Mesothelial cell of epicardium (in vitro differentiated cells): ENCODE measurements at places on chromosomes 2 and 18. TPM values are rescaled to one million over a fixed set of nuclear protein-coding genes. Genes with fewer than 3 reads are reported as not detected.

DNA sequence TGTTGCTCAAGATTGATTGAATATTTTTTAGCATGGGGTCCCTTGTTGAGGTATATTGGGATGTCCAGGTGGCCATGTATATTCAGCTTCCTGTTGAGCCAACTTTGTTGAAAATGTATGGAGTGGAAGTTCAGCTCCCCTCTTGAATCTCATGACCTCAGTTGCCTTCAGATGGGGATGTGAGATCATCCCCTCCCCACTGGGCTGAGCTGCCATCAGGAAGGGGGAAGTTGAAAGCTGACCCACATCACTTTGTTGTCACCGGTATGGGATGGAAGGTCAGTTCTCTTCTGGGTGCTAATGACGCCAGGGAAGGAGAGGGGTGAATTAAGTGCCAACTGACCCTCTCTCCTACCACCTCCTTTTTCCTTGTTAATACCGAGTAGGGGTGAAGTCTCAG lies 33.9 kb downstream of the ACOXL start:
- no peak for DNase-seq
- H3K4me3 ChIP-seq: no peak overlapping the region
- H3K4me1 ChIP-seq: peaks cover 8% of the 10 kb centered on the region
- no peaks in the 10 kb centered on the region for H3K36me3 ChIP-seq
- peaks cover 60% of the 10 kb centered on the region for H3K27me3 ChIP-seq

DNA sequence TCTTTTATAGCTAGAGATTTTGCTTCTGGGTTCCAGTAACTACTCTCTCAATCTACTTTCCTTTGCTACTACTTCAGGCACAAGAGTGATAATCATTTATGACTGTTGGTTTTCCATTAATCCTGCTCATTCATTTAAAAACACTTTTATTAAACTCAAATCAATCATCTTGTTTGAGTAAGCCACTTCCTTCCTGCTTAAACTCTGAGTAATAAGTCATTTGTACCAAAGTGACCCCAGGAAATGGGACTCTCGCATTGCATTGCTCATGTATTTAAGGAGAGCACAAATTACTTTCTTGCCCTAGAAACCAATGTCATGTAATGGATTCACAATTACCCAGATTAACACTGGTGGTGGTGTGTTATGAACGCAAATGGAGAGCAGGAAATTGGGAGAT lies 270.7 kb upstream of the HNMT start:
- no peak for DNase-seq
- no peak overlapping the region for H3K27ac ChIP-seq
- H3K4me1 ChIP-seq: no peaks in the 10 kb centered on the region
- no peaks in the 10 kb centered on the region for H3K27me3 ChIP-seq

- H3K27ac ChIP-seq: no peak overlapping the region
- no peaks in the 10 kb centered on the region for H3K27me3 ChIP-seq
- DNase-seq: no peak
- peaks cover 52% of the 10 kb centered on the region for H3K36me3 ChIP-seq
- H3K4me3 ChIP-seq: no peak overlapping the region
- peaks cover 2% of the 10 kb centered on the region for H3K4me1 ChIP-seq
Observed at GRCh38 chr2:144411473-144411872, 108.4 kb downstream of the ZEB2 start.

DNA sequence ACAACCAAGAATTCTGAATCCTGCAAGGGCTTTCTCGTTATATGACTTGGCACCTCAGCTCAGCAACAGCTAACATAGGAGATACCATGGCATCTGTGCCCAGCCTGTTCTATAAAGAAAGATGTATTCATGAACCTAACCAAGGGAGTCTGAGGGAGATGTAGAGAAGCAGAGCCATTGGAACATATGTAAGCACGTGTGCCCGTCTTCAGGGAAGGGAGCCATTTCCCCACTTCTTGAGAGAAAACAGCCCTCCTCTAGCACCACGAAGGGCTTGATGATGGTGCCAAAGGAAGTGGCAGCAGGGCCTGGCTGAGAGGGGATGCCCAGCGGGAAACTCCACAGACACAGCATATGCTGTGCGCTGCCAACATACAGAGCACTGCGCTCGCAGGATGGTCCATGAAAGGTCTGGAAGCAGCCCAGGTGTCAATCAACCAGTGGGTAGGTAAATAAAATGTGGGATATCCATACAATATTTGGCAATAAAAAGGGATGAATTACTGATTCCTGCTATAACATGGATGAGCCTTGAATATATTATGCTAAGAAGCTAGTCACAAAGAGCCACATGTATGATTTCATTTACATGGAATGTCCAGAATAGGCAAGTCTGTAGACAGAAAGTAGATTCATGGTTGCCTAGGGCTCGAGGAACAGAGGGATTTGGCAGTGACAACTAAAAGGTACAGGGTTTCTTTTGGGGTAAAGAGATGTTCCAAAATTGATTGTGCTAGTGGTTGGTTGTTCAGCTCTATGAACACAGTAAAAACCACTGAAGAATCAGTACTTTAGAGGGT lies 16.1 kb downstream of the TMEM247 start:
- H3K27ac ChIP-seq: no peak overlapping the region
- peaks cover 22% of the 10 kb centered on the region for H3K27me3 ChIP-seq
- H3K4me3 ChIP-seq: no peak overlapping the region
- no peak for DNase-seq

GRCh38 chr2:181305301-181306123 lies 151.7 kb upstream of the ITGA4 start:
- no peak for DNase-seq
- H3K4me3 ChIP-seq: no peak overlapping the region
- H3K27ac ChIP-seq: no peak overlapping the region
- H3K36me3 ChIP-seq: no peaks in the 10 kb centered on the region
- no peaks in the 10 kb centered on the region for H3K27me3 ChIP-seq
- peaks cover 8% of the 10 kb centered on the region for H3K4me1 ChIP-seq

DNA sequence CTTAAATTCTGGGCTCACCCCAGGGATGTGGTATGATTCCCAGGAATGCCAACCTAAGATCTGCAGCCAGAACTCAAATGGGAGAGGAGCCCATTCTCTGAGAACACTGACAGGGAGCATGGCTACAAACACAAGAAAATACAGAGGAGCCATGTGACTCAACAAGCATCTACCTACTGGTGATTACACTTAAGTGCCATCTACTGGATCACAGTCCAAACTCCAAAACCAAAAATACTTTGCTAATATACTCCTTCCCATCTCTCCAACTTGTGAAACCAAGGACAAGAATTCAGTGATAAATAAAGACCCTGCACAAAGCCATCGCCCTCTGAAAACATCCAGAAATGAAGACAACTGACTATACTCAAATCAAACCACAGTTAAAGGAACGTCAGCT lies 116.9 kb downstream of the NR4A2 start:
- peaks cover 19% of the 10 kb centered on the region for H3K36me3 ChIP-seq
- H3K27ac ChIP-seq: peak overlapping the region; percentile 47
- peaks cover 7% of the 10 kb centered on the region for H3K4me1 ChIP-seq
- DNase-seq: no peak
- no peaks in the 10 kb centered on the region for H3K27me3 ChIP-seq

GRCh38 chr2:15787535-15788454 lies 152.6 kb upstream of the MYCN start:
- H3K27ac ChIP-seq: no peak overlapping the region
- no peaks in the 10 kb centered on the region for H3K36me3 ChIP-seq
- H3K4me3 ChIP-seq: no peak overlapping the region
- no peaks in the 10 kb centered on the region for H3K4me1 ChIP-seq
- peaks cover 4% of the 10 kb centered on the region for H3K27me3 ChIP-seq

DNA sequence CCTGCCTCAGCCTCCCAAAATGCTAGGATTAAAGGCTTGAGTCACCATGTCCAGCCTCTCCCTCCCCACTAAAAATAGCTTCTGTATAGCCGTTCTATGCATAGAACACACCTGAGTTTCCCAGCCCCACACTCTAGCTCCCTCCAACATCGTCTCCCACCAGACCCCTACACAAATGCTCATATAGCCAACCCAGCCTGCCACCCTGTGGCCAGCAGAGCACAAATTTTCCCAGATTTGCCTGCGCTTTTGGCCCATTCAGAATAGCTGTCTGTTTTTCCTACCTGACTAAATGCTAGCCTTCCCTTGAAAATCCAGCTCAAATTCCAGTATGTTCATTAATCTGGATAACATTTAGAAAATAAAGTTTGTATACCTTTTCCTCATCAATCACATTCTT lies 22.8 kb downstream of the TRABD2A start:
- H3K27ac ChIP-seq: no peak overlapping the region
- H3K4me3 ChIP-seq: no peak overlapping the region
- H3K27me3 ChIP-seq: peaks cover 66% of the 10 kb centered on the region

GRCh38 chr18:35158728-35159450 lies 81.9 kb upstream of the ZNF397 start:
- H3K27ac ChIP-seq: no peak overlapping the region
- no peak for DNase-seq
- peaks cover 14% of the 10 kb centered on the region for H3K27me3 ChIP-seq
- H3K4me3 ChIP-seq: no peak overlapping the region
- no peaks in the 10 kb centered on the region for H3K4me1 ChIP-seq

DNA sequence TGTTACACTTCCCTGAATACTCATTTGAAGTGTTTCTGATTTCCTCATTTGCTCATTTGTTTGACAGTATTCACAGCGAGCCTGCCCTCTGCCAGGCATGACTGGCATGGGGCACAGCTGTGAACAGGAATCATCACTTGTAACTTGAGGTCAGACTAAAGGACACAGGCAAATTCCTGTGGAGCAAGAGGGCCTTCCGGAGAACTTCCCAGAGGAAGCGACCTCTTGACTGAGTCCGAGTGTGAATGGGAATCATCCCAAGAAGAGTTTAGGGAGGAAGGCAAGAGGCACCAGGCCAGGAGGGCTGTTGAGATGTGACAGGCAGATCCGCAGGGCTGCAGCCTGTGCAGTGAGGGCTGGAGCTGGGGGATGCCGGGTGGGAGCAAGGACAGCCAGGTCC lies 45.4 kb downstream of the LIMS1 start:
- no peak for DNase-seq
- no peaks in the 10 kb centered on the region for H3K36me3 ChIP-seq
- no peak overlapping the region for H3K27ac ChIP-seq
- H3K4me1 ChIP-seq: peaks cover 19% of the 10 kb centered on the region
- H3K4me3 ChIP-seq: no peak overlapping the region

- no peaks in the 10 kb centered on the region for H3K27me3 ChIP-seq
- H3K36me3 ChIP-seq: no peaks in the 10 kb centered on the region
- DNase-seq: no peak
- H3K27ac ChIP-seq: no peak overlapping the region
- no peak overlapping the region for H3K4me3 ChIP-seq
Observed at GRCh38 chr2:212712991-212713390, 174.4 kb upstream of the ERBB4 start.

DNA sequence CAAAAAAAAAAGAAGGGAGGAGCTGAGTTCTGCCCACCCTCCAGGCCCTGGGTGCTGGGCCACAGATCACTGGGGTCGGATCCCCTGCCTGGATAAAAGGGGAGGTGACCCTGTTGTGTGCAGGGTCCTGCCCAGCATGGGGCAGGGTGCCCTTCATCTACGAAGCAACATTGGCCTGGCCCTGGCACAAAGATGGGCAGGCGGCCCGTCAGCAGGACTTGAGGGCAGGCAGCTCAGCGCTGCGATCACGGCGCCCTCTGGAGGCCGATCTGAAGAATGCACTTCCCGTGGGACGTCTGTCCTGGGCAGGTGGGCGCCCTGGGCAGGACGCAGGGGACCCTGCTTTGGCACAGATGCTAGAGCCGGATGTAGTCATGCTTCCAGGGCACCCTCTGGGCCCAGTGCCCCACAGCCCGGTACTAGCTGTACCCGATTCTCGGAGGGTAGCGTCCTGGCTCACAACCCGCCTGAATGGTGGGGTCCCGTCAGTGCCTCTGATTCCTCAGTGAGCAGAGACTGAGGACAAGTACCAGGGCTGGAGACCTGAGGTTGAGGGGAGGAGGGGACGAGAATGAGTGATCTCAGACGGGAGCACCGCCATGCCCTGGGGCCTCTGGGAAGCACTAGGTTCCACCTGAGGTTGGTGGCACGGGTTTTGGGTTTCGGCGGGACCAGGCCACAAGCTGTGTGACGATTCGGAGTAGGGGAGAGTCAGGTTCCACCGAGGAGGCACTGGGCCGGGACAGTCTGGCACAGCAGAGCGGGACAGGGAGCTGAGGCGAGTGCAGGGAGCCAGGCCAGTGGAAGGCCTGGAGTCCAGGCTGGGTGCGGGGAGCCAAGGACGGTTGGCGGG lies 18.0 kb downstream of the ARID5A start:
- no peak for DNase-seq
- no peaks in the 10 kb centered on the region for H3K36me3 ChIP-seq
- H3K27me3 ChIP-seq: no peaks in the 10 kb centered on the region
- no peak overlapping the region for H3K27ac ChIP-seq

DNA sequence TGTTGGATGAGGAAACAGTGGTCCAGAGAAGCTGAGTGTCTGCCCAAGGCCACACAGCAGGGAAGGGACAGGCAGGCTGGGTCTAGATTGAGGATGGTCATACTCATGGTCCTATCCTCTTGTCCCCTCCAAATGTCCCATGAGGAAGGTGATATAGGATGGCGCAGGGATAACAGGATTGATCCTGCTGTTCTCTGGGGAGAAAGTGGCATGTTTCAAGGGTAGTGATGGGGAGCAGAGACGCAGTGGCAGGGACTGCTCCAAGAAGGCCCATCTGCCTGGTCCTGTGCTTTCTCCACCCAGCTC lies 24.6 kb downstream of the HS1BP3 start:
- H3K4me1 ChIP-seq: no peaks in the 10 kb centered on the region
- H3K4me3 ChIP-seq: no peak overlapping the region
- no peak for DNase-seq
- no peak overlapping the region for H3K27ac ChIP-seq
- H3K27me3 ChIP-seq: no peaks in the 10 kb centered on the region

DNA sequence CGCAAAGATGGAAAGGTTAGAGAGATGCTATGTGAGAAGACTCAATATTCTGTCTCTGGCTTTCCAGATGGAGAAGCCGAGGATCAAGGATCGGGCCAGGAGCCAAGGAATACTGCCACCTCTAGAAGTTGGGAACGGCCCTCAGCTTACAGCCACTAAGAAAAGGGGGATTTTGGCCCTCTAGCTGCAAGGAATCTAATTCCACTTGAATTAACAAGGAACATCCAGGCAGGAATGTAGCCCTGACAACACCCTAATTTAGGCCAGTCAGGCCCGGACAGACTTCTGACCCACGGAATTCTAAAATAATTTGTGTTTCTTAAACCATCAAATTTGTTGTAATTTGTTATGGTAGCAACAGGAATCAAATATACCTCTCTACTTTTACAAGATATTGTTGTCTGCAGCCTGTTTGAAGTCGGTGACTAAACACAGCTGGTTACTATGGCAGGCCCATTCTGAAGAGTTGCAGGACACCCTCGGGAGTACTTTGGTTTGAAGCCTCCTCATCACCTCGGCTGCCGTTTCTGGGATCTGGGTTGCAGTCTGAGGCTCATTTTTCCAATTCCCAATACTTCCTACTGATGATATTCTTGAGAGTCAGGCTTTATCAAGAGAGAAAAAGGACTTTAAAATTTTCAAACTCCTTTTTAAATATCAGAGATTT lies 1131.2 kb downstream of the TSN start:
- H3K4me3 ChIP-seq: no peak overlapping the region
- no peaks in the 10 kb centered on the region for H3K36me3 ChIP-seq
- no peak for DNase-seq
- no peak overlapping the region for H3K27ac ChIP-seq
- peaks cover 4% of the 10 kb centered on the region for H3K27me3 ChIP-seq

- no peaks in the 10 kb centered on the region for H3K4me1 ChIP-seq
- H3K36me3 ChIP-seq: peaks cover 65% of the 10 kb centered on the region
- no peak overlapping the region for H3K4me3 ChIP-seq
- H3K27me3 ChIP-seq: no peaks in the 10 kb centered on the region
- H3K27ac ChIP-seq: no peak overlapping the region
Observed at GRCh38 chr2:182971820-182972547, 66.3 kb downstream of the NCKAP1 start.

CYS1 gene
- 1.3 to 1.4 TPM (median 1.3 TPM) in 3 replicates for total RNA-seq

STAT4 gene
- total RNA-seq: 1.9 to 2.9 TPM (median 2.4 TPM) in 3 replicates

ZDBF2 gene
- 45.7 to 49.5 TPM (median 47.6 TPM) in 3 replicates for total RNA-seq

HSBP1L1 gene
- 31.8 to 35.4 TPM (median 33.9 TPM) in 3 replicates for total RNA-seq

AGAP1 gene
- total RNA-seq: 41.1 to 44.0 TPM (median 41.5 TPM) in 3 replicates

ST8SIA3 gene
- total RNA-seq: not detected in 3 replicates
